ENCODE measurements at places on chromosomes 11 and 22. TPM values are rescaled to one million over a fixed set of nuclear protein-coding genes. Genes with fewer than 3 reads are reported as not detected.

DNA sequence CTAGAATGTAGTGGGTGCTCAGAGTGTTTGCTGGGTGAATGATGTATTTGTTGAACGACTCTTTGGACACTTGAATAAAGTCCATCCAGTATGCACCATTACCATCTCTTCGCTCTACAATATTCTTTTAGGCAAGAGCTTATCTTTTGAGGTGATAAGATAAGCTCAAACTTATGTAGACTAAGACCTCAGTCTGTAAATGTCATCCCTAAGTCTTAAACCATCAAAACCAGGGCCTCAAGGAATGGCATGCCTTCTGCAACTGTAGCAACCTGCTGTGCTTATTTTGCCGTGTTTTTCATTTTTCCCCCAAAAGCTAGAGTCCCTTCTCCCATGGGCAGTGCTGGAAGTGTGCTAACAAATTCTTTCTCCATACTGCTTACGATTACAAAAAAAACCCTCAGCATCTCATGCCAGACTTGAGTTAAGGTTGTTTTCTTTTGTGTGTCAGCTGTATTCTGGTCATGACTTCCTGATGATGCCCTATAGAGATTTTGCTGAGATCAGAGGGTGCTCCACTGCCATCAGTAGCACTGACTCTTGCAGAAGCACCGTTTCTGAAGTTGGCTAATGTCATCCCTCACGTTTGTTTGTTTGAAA lies 27.8 kb downstream of the LIMK2 start:
- DNase-seq: no peak

- no peak for DNase-seq
Observed at GRCh38 chr11:107840129-107840484, 18.5 kb downstream of the SLC35F2 start.

DNA sequence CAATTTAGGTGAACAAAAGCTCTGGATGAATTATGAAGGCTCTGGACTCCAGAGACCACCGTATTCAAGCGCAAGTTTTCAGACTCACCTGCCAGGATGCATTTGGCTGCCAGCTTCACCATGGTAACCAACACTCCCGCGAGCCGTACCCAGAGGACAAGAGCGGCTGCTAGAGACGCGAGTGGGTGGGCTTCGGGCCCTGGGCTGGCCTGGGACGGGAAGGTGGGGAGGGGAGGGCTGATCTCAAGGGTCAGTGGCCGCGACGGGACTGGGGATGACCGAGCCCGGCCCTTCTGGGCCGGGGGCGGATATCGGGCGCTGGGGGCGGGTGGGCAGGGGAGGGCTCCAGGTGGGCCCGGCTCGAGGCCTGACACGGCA lies 344 bp downstream of the IFT27 start:
- peak; percentile 82 for DNase-seq

DNA sequence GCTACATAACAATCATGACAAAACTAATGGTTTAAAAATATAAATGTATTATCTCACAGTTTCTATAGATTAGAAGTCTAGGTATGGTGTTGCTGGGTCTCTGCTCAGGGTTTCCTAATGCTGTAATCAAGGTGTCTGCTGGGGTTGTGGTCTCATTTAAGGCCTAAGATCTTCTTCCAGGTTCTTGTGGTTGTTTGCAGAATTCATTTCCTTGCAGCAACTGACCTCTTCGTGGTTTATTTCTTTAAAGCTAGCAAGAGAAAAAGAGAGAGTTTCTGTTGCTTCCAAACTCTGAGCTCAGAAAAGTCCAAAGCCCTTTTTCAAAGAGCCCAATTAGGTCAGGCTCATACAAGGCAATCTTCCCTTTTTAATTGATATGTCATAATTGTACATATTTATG lies 452.7 kb upstream of the CCDC179 start:
- DNase-seq: no peak

DNA sequence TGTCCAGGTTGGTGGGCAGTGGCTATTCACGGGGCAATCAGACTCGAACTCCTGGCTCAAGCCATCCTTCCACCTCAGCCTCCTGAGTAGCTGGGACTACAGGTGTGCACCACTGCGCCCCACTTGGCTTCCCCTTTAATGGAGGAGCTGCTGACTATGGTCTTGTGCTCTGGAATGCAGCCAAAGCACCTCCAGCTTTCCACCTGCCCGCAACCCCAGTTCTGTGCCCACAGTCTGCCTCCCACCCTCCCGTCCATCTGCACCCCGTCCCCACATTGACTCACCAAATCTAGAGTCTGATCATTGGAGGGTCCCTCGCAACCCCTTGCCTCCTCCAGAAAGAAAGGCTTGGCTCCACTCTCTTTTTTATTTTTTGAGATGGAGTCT lies 41.0 kb downstream of the KCNJ4 start:
- DNase-seq: no peak

DNA sequence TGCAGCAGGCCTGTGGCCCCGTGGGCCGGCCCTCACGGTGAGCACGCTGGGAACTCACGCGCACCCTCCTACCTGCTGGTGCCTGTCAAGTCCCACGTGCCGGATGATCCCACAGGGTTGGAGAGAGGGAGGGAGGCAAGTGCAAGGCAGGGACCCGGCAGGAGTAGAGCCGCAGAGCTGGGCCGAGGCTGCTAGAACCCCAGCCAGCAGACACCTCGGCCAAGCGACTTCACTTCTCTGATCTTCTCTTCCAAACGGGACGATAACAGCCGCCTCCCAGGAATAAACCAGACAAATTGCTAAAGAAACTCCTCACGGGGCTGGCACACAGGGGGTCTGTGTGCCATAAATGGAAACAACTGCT lies 1232.8 kb downstream of the TBC1D22A start:
- DNase-seq: peak; percentile 34

Gene LDHA
- 1,753 TPM for total RNA-seq

Gene AGBL2
- 4.5 TPM for total RNA-seq

Gene GLB1L2
- 10.2 TPM for total RNA-seq
